ENCODE measurements at places on chromosomes 5 and 9.

GRCh38 chr5:147773139-147773538 is 9.4 kb downstream of the JAKMIP2 start:
- DNase-seq, result no peak

GRCh38 chr9:114114364-114114763 is 15.3 kb upstream of the KIF12 start:
- DNase-seq, result no peak

DNA sequence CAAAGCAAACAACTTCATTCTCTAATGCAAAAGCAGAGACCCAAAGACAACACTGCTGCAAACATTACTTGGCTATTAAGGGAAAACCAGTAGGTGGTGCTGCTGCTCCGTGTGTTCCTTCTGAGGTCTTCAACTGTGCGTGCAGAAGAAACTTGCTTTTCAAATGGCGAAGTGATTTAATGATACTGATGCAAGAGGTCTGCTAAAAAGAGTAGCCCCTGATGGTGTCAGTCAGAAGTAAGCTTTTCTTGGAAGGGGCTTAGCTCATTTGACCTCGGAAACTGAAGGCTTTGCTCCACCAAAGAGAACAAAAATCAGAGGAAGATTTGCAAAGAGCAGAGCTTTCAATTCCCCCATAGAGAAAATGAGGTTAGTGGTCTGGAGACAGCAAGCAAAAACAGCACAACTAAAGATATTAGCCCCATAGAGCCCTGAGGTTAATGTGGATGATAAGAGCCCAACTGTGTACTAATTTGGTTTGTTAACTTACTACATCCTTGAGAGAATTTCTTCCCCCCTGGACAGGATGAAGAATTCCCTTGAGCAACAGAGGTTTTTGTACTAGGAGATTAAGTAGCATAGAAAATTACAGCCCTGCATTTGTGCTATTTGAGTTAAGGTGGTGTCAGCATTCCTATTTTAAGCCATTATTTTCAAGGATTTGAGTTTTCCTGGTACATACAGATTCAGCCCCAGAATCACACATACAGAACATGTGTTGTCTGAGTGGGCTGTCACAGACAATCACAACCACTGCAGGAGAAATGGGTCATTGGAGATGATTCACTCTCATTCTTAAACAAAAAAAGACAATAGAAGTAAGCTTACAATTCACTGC is 153.2 kb upstream of the C9orf72 start:
- peak; percentile 73 for DNase-seq

DNA sequence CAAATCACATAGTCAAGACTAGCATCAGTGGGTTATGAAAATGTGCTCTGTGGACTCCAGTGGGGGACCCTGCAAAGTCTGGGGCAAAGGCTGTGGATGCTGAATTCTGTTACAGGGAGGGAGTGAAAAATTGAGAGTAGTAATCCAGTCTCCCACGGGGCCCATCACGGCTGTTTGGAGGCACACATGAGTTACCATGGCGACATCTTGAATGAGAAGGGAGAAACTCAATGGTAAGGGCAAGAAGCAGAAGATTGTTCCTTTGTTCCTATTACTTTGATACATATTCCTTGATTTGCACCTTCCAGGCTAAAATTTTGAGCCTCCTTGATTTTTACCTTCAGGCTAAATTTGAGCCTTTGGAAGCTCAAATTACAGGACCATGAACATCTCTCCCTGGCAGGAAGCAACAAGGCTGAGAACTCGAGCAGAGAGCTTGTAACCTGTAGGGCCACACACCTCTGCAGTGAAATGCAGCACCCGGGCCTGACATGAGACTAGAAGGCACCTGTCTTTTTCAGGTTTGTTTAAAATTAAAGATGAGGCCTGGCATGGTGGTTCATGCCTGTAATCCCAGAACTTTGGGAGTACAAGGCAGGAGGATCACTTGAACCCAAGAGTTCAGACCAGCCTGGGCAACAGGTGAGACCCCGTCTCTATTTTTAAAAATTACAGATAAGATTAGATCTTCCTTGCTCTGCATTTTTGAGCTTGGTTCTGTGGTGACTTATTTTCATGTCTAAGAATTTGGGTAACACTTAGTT is 31.0 kb upstream of the ZFR start:
- peak; percentile 19 for DNase-seq

- DNase-seq, result no peak
Measured at GRCh38 chr5:124342584-124342983, 403.9 kb downstream of the ZNF608 start.

- DNase-seq, result no peak
Measured at GRCh38 chr5:96483878-96484277, 50.8 kb upstream of the PCSK1 start.

DNA sequence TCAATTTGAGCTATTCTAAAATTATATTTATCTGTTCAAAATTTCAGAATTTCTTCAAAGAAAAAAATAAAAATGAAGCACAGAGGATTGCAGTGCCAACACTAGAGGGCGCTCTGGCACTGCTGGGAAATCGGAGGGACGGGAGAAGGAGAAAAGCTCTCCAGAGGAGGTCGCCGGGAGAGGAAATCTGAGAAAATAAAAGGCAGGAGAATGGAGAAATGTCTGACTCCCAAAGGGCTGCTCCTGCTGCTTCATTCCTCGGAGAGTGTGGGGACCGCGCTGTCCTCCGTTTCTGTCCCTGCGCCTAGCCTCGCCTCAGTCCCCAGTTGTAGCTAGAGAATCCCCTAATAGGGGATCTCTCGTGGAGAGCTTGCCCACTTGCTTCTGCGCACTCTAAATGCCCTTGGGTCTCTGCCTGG is 40.0 kb upstream of the ARSB start:
- DNase-seq, result peak; percentile 29

GRCh38 chr9:36006549-36007315 is 30.0 kb upstream of the RECK start:
- DNase-seq, result no peak

DNA sequence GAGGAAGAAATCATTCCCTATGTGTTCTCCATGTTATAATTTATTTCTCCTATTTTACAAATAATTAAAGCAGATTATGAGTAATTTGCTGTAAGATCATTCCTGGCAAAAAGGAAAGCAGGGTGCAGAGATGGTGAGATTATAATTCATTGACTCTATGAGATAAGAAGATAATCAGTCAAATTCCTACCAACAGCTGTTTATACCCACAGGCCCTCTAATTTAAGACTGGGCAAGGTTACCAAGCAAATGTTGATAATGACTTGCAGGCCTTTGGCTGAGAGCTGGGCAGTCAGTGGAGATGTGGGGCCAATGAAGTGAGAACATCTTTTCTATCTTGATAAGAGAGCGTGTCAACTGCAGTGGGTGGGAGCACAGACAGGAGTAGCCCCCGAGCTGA is 222.7 kb downstream of the ICE1 start:
- DNase-seq, result no peak

- DNase-seq, result no peak
Measured at GRCh38 chr5:91367344-91367743, 15.8 kb downstream of the ARRDC3 start.

GRCh38 chr9:2697492-2697891 is 19.8 kb upstream of the KCNV2 start:
- no peak for DNase-seq

DNA sequence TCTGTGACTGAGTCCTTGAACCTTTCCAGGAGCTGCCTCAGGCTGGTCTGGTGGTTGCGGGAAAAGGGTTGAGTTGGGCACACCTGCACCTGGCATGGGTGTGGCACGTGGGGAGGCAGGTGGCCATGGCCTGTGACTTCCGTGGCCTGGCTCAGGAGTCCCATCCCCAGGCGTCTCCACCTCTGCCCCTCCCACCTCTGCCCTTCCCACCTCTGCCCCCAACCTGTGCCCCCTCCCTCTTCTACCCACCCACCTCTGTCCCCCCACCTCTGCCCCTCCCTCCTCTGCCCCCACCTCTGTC is 1.9 kb upstream of the QRFP start:
- no peak for DNase-seq

- no peak for DNase-seq
Measured at GRCh38 chr9:28234894-28235277, 661.6 kb upstream of the C9orf72 start.

GRCh38 chr5:39505363-39505762 is 80.6 kb upstream of the DAB2 start:
- no peak for DNase-seq

- no peak for DNase-seq
Measured at GRCh38 chr5:158302029-158302428, 443.1 kb upstream of the CLINT1 start.

GRCh38 chr9:89342213-89342612 is 23.9 kb downstream of the SECISBP2 start:
- DNase-seq, result no peak

DNA sequence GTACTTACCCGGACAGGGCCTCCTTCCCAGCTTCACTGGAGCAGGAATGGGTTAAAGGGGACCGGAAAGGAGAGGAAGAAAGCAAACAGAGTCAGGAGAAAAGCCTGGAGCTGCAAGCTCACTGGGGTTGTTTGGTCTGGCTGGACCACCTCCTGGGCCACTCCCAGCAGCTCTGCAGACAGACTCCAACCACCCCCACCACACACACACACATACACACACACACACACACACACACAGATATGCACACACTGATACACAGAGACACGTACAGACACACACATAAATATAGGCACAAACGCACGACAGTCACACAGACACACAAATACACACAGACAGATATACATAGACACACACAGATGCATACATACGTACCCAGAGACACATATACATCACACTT is 34.9 kb upstream of the SYNPO start:
- no peak for DNase-seq

DNA sequence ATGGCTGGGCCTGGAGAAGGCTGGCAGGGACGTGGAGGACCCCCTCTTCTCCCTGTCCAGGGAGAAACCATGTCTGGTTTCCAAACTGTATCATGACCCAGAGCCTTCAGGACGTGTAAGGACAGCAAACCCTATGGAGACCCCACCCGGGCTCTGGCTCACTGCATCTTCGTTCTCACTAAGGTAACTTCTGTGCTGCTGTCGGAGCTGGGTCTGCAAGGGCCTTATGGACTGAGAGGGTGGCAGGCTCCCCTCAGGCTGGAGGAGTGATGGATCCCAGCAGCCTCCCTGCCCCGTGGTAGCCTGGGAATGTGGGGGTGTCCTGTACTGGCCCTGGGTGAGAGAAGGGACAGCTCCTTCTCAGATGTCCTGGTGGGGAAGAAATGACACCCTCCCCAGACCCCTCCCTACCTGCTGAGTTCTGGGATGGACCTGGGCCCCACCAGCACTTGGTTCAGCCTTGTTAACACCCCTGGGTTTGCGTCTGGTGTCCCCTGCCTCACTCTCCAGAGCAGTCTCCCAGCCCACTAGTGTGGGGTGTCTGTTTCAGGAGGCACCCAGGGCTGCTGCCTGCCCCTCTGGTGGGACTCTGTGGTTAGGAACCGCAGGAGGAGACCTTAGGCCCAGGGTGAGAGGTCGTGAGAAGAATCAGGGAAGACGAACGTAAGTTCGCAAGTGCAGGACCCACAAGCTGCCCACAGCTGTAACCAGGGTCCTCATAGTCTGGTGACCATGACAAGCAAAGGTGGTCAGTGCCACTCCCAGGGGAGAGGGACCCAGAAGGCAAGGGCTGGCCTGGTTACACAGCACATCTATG is 6.6 kb downstream of the SPATA31E1 start:
- DNase-seq, result no peak

DNA sequence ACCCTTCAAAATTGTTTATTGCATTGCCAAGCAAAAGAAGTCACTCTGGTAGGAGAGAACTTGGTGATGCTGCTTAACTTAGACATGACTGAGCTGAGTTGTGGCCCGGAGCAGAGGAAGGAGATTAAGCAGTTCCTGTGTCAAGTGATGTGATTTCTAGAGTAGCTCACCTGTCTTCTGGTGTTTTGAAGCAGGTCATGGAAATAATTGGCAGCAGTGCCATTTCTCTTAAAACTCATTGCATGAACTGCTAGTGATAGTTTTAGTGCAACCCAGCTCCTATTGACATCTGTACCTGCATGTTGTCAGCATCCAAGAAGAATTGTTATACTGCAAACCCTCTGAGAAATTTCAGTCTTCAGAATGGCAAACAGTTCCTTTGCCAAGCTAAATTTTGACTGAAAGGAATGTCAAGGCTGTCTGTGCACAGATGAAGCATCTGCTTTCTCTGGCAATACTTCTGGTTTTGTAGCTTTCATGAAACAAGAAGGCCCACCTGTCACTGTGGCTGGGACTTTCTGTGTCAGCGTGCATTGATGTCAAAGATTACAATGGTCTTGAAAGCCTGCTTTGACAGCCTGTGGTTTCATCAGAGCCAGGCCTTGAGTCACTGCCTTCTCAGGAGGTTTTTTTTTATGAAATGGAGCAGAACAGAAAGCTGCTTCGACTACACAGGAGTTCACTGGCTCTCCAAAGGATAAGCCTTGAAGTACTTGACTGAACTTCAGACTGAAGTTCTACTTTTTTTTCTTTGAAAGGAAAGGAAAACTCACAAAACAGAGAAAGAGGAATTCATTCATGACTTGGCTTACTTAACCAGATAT is 90.6 kb downstream of the RALGPS1 start:
- DNase-seq, result no peak

DNA sequence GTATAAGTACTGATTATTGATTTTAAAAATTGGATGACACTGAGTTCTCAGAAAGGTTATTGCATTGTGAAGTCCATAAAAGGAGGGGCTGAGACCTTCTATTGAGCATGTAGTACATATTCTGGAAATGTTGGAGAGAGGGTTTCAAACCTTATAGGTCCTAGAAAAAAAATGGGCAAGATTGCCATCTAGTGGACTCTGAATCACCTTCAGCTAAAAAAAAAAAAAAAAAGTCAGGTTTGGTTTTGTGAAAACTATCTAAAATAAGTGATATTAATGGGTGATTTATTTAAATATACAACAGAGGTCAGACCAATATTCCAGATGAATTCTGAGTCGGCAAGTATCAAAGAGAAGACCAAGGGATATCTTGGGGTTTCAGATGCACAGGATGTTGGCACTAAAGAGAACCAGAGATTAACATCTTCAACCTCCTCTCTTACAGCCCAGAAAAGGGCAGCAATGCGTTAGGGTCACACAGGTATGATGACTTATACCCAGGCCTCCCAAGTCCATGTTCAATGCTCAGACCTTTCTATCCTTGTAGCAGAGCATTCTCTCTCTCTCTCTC is 109.8 kb upstream of the NMUR2 start:
- no peak for DNase-seq

DNA sequence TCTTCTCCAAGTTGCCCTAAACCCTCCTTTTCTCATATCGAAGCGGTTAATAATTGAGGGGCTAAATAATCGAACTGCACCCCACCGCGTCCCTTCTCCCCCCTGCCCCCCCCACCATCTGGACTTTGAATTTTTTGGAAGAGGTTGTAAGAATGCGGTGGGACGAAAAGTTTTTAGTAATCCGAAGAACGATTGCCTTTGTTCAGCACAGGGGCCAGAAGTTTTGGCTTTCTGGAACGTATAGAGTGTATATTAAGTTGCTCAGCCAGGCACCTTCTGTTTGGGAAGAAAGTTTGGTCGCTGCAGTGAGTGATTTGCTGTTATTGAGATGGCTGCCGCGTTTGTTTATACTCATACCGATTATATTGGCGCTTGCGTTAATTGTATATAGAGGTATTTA is 518 bp downstream of the ERBIN start:
- no peak for DNase-seq

- DNase-seq, result no peak
Measured at GRCh38 chr9:136169495-136169894, 35.4 kb downstream of the LHX3 start.

GRCh38 chr9:86456416-86456815 is 102.2 kb upstream of the TUT7 start:
- no peak for DNase-seq

- no peak for DNase-seq
Measured at GRCh38 chr9:6592231-6592630, 53.3 kb downstream of the GLDC start.

Data from NCI-H187 (cell line).